ENCODE measurements at places on chromosomes 3 and 15.

DNA sequence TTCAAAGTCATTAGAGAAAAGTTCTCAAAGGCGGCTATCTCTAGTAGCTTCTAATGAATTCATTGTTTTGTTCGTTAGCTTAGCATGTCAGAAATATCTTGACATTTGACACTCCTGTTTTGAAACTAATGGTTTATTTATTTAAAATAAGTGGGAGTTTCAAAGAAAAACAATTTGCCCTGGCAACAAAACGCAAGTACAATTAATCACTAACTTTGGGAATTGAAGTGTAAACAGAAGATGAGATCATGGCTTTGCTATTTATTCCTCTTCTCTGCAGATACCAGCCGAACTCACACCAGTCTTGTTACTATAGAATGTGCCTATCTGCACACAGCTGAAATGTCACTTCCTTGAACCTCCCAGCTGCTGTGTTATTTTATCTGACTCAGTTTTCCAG, 27.5 kb downstream of the MASP1 start:
- peak; percentile 64 for DNase-seq

DNA sequence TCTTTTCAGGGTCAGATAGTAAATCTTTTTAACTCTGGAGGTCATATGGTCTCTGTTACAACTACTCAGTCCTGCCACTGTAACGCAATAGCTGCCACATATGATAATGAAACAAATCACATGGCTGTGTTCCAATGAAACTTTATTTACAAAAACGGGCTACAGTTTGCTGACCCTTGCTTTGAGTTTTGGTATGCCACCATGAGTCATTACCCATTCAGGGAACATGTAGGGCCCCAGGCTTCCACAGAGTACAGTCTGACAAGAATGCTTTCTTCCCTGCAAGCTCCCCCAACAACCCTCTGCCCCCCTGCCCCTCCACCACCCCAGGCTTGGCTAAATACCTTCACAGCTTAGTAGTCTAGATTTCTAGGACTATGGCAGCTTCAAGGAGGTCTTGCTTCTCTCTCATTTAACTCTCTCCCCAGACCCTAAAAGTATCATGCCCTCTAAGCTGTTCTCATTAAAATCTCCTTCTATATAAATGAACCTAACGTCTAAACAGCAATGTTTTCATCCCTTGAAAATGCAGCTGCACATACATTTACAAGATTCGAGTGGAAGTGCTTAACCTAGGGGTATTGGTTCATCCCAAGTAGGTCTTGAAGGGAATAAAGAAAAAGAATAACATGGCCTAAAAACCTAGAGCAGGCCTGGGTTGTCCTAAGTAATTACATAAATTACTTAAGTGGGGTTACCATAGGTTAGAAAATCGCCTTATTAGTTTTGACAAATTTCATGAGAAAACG, 117.8 kb upstream of the PRICKLE2 start:
- peak; percentile 52 for DNase-seq

DNA sequence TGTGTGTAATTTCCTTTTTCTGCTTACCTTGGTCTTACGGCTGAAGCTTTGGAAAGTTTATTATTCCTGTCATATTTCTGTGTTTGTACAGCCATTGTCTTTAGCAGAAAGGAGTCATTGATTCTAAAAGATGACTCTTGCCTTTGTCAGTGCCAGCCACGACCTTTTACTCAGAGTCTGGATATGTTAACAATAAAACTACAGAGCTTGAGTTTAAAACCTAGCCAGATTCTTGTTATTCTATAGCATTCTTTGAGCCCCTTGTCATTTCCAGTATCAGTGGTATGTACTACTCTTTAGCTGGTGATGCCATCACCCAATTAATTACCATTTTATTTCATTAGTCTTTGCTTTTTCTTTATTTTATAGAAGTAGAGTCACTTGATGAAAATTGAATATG, 142.4 kb downstream of the TCF12 start:
- no peak for DNase-seq

DNA sequence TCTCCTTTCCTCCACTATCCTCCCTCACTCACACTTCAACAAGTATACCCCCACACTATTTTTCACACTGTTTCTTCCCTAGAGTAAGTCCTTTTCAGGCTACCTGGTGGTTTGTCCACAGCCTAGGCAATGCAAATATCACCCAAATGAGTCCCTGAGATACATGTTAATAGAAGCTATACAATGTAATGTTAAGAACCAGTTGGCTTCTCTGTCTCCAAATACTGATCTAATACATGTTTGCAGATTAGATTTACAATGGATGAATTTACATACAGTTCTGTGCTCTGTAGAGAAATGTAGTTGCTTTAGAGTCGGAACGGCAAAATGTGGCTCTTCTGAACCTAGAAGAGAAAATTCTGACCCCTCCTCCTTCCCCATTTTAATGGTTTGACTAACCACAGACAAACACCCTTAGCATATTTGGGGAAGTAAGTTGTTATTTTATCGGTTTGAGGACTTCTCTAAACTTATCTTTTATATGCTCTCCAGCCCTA, 63.6 kb upstream of the MBNL1 start:
- DNase-seq: no peak

DNA sequence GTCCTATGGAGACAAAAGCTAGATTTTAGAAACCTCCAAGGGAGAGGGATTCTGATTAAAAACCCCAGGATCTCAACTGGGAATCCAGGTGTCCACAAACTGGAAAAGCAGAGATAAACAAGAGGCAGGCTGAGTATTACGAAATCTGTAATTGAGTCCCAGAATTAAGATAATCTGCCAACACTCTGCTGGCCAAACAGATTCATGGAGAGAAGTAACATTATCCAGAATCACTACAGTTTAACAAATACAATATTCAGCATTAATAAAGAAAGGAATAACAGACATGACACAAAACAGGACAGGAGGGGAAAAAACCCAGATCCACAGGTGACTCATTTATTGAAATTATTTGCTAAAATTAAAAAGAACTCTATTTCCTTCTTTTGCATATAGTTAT, 227.2 kb upstream of the NANOGP8 start:
- no peak for DNase-seq
